ENCODE measurements at places on chromosomes 7 and 10.

- no peak for DNase-seq
Measured at GRCh38 chr7:148588670-148589131, 1.9 kb upstream of the C7orf33 start.

DNA sequence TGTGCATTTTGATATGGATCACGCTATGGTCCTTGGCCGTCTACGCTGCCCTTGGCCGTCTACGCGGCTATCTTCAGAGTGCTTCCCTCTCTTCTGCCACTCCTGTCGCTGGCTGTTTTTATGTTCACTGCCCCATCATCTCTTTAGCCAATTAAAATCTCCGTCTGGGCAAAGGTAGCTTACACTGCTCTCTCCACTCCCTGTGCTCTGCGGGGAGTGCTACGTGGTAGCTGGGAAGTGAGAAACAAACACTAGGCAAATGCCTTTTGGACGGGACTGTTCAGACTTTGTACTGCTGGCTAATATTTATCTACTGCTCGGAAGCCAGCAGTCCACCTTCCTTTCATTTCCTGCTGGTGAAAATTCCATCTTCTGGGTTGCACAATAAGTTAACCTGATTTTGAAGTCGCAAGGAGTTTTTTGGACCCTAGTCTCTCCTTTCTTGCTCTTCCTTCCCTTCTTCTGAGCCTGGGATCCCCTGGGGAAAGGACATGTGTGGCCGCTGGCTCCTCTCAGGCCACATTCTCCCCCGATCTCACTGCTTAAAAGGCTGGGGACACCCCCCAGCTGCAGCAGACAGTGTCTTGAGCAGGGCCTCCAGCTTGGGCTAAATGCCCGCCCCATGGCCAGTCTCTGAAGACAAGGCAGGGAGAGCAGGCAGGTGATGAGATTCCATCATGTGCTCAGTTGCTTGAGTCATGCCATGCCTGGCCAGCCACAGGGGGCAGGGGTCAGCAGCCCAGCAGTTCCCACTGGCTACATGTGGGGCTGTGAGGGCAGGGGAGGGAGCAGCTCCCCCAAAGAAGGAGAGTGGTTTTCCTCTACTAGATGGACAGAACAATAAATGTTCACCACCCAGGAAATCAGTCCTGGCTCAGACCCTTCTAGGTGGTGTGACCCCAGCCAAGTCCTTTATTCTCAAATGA lies 25.5 kb upstream of the RBM33 start:
- DNase-seq: no peak

DNA sequence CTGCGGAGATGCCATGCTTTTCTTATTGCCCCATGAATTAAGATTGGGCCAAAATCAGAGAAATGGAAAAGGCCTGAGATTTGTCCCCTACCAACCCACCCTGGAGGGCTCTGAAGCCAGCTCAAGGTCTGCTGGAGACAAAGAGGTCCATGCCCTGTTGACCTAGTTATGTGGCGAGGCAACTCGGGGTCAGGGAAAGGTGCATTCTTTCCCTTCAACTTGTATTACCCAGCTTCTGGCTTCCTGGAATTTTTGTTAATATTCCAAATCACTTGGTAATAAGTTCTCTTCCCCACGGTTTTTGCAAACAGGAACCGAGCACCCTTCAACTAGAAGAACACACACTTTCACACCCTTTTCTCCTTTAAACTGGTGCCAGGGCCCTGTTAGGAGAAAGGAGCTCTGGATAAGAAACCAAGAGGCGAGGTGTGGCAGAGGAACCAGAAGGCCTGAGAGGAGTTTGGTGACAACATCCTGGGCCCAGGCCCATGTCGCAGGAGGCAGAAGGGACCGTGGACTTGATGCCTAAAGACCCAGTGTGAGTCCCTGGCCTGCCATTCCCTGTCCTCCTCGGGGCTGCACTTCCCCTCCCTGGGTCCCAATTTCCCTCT lies 12.5 kb upstream of the SFRP5 start:
- no peak for DNase-seq

- no peak for DNase-seq
Measured at GRCh38 chr10:61397175-61397986, 55.8 kb downstream of the TMEM26 start.

DNA sequence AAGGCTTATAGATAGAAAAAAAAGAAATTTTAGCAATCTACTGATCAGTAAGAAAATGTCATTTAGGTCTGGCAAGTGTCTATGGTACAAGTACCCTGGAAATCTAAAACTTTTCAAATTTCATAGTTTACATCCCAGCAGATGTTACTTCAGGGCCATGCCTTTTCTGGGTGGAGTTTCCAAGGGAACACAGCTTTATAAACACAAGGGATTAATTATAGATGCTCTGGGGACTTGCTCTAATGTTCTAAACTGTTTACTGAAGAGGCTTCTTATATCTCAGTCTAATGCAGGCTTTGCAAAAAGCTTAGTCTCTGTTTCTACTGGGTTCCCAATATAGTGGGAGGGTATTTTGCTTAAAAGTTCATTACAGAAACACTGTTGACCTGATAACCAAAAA lies 3.1 kb downstream of the CD36 start:
- DNase-seq: no peak

- DNase-seq: no peak
Measured at GRCh38 chr10:49152663-49153062, 18.8 kb upstream of the FAM170B start.
